ENCODE measurements at places on chromosomes 2 and 18.
A peak's percentile ranks its signal among the peaks of the same experiment; 100 is the strongest.

- DNase-seq: no peak
Measured at GRCh38 chr18:9809697-9810096, 76.1 kb upstream of the TXNDC2 start.

DNA sequence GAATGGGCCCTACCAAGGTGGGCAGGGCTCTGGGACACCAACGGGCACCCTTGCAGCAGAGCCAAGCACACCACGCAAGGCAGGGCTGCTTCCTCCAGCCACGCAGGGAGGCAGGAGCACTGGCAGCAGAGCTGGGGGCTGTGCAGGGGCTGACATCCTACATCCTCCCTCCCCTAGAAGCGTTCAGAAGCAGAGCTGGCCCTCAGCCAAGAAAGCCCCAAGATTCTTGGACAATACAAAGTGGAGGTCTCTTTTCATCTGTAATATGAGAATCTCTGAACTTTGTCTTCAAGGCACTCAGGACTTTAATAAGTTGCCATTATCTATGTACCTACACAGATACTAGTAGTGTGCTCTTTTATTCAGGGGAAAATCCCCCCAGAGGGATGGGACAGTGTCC is 128.1 kb upstream of the AGAP1 start:
- DNase-seq: no peak

- DNase-seq: no peak
Measured at GRCh38 chr2:202450785-202451184, 74.7 kb downstream of the BMPR2 start.

DNA sequence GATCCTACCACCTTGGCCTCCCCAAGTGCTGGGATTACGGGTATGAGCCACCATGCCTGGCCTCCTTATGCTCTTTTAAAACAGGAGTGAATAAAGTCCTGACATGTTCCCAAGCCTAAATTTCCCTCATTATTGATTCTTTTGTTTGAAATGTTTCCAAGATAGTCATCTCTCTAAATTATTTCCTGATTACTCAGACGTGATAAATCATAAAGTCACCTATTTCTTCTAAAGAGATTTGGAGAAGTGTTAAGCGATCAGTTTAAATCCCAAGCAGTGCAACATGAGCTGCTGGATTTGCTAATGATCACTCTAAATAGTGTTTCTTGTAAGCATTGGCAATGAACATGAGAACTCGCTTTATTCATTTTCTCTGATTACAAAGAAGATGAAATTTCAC is 51.8 kb downstream of the PMAIP1 start:
- DNase-seq: no peak

- DNase-seq: no peak
Measured at GRCh38 chr2:115774361-115774760, 1331.9 kb downstream of the DPP10 start.

GRCh38 chr2:232714969-232715368 is 17.8 kb downstream of the GIGYF2 start:
- no peak for DNase-seq

DNA sequence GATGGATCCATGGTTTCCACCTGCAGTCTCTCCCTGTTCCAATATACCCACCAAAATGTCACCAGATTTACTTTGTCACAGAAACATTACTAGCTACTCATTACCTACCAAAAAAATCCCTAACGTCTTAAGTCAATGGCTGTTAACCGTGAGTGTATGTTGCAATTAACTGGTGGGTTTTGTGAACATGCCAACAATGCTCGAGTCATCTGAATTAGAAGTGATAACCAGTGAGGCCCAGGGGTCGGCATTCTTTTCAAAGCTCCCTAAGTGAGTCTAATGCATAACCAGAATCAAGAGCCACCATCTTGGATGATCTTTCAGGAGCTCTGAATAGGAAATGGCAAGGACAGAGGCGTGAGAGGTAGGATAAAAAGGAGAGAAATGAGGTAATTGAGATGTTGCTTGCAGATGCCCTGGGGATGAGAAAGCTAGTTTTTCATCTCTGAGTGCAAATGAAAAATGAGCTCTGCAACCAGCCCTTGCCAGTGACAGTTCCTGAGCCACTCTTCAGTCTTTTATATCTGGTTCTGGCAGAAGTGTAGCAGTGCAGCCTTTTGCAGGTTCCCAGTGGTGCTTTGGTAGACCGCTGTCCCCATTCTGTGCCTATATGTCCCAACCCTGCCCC is 130.0 kb upstream of the RND3 start:
- no peak for DNase-seq

DNA sequence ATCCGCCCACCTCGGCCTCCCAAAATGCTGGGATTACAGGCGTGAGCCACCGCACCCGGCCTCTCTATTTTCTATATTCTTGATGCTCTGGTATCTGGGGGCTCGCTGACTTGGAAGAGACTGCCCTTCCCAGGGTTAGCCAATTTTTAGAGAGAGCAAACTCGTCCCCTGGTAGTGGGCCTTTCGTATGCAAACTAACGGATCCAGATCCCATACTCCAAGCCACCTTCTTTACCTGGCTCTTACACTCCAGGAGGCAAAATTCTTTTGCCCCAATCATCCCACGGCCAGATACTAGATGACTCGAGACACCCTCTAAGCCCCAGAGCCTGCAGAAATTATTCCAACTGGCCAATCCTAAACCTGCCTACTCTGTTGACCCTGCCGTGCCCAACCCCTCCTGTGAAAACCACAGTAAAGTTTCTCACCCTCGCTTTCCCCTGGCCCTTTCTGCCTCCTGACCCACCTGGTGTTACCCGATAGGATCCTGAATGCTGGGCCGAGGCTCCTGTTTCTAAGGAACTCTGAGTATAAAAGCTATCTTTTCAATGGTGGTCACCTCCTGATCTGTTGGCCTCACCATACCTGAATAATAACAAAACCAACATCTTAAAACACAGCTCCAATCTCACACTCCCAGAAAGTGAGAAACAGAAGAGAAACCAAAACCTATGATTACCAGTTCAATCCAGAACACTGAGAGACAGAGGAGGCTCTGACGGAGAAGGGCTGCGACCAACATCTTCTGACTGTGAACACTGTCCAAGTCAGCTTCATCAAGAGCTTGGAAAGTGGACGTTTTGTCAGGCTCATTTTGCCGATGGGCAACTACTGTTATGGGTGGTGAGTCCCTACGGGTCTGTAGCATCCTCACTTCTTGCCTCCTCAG is 57.6 kb upstream of the ZNF532 start:
- no peak for DNase-seq

DNA sequence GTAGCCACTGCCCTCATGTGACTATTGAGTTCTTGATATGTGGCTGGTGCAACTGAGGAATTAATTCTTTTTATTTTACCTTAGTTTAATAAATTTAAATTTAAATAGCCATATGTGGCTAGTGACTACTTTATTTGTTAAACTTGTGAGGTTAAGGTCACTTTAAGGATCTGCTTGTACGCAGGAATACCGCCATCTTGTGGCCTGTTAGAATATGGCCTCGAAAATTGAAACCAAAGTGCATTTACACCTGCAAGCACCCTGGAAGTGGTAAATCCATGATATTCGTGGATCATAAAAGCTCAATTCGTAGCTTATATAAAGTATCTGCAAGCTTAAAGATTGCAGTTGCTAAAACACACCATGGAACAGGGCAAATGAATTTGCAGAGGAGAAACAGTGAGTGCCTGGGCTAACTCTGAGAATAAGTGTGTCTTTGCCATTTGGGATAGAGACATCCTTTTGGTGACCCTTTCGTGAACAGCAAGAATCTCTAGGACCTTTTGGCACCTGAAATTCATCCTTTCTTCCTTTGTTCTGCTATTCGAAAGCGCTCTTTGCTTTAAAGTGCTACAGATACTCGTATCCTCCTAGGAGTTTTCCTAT is 59.9 kb upstream of the REG3A start:
- DNase-seq: peak; percentile 62

GRCh38 chr2:224995419-224995818 is 46.8 kb downstream of the DOCK10 start:
- DNase-seq: no peak

GRCh38 chr2:173749315-173749714 is 215.9 kb downstream of the SP3 start:
- peak; percentile 29 for DNase-seq

DNA sequence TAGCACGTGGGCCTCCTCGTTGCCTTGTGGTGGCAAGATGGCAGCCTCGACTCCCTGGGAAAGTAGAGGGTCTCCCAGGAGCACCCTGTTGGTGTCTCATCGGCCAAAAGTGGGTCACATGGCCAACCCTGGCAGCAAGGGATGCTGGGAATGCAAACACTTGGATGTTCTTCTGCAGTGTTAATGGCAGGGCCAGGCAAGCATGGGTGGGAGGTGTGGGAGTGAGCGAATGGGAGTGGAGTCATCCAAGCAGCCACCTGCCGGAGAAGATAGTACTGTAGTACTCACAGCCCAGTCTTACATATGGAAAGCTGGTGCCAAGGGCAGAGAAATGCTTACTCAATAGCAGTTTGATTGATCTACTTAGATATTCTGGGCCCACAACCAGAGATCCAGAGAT is 122.2 kb downstream of the INHBB start:
- DNase-seq: no peak

DNA sequence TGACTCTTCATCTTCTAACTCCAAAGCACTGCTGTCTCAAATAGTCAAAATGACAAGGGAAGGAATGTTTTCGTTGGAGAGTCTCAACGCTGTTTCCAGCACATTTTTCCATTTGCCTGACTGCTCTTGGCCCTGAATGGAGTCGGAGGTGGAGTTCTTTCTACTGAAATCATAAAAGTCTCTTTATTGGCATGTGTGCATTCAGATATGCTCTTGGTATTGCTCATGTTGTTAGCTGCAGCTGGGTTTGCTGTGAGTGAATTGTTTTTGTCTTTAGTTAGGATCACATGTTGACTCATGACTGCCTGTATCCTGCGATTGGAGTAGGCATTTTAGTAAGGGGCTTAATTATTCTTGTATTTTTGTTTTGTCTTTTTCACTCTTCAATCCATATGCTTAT is 16.8 kb downstream of the TMEM17 start:
- DNase-seq: no peak

- DNase-seq: no peak
Measured at GRCh38 chr2:37307500-37307899, 17.1 kb downstream of the PRKD3 start.

- no peak for DNase-seq
Measured at GRCh38 chr2:151766437-151767153, 32.3 kb upstream of the NEB start.

- DNase-seq: no peak
Measured at GRCh38 chr2:225763711-225764110, 364.2 kb downstream of the NYAP2 start.

GRCh38 chr2:112547333-112547732 is 5.1 kb downstream of the POLR1B start:
- no peak for DNase-seq

- no peak for DNase-seq
Measured at GRCh38 chr18:60775978-60776377, 403.4 kb upstream of the MC4R start.

- DNase-seq: no peak
Measured at GRCh38 chr2:203861197-203861596, 6.4 kb upstream of the CTLA4 start.

GRCh38 chr18:24465486-24465885 is 5.0 kb downstream of the HRH4 start:
- DNase-seq: no peak

DNA sequence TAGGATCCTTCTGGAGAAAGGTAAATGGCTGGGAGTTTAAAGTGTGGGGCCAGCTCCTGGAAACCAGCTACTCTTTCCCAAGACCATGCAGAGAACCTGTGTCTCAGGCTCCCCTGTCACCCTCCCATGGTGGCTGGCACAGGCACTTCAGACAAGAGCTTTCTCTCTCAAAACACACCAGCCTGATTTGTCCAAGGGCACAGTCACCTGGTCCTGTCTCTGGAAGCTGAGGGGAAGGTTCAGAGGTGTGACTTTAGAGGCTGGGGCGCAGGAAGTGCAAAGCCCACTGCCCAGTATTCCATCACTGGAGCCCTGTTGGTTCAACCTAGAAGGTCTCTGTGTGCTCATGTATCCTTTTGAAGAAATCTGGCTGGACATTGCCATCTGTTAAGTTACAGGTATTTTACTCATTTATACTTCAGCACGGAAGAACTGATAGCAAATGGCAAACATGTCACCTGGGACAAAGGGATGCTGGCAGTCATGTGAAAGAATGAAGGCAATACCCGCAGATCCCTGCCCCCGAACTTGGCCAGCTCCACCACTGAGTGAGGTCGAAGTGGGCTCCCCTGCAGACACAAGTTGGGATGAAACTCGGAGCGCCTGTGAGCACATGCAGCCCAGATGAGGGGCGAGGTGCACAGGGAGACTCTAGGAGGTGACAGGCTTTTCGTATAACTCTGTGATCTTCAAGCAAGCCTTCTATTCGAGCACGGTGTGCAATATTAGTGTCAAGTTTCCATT is 96.9 kb upstream of the MGAT4A start:
- DNase-seq: no peak

DNA sequence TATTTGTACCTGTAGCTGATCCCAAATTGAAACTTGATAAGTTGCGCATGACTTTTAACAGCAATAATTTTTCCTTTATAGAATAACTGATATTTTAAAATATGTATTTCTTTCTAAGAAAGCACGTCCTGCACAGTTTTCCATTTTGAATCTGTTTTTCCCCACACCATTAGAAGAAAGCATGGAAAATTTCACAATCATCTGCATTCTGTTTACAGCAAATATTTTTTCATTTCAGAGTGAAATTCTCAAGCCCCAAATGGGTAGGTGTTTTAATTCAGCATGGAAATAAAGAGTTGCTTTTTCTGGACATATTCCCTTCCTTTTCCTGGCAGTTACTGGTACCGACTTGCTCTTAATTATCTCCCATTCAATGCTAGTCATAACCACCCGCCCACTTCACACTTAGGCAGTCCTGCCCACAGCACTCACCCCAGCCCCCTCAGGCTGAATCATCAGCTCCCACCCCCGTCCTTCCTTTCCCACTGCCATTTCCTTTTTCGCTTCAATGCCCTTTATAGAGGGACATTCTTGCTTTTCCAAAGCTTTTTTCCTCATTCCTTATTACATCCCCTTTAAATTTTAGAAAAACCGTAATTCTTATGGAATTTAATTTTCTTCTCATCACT is 89.2 kb upstream of the GLS start:
- DNase-seq: no peak
